Bone marrow (tissue), 2 donors: ENCODE measurements at places on chromosomes 5 and 9.

GRCh38 chr5:122508623-122509022 is 196.6 kb downstream of the SNCAIP start:
- no peak for DNase-seq

DNA sequence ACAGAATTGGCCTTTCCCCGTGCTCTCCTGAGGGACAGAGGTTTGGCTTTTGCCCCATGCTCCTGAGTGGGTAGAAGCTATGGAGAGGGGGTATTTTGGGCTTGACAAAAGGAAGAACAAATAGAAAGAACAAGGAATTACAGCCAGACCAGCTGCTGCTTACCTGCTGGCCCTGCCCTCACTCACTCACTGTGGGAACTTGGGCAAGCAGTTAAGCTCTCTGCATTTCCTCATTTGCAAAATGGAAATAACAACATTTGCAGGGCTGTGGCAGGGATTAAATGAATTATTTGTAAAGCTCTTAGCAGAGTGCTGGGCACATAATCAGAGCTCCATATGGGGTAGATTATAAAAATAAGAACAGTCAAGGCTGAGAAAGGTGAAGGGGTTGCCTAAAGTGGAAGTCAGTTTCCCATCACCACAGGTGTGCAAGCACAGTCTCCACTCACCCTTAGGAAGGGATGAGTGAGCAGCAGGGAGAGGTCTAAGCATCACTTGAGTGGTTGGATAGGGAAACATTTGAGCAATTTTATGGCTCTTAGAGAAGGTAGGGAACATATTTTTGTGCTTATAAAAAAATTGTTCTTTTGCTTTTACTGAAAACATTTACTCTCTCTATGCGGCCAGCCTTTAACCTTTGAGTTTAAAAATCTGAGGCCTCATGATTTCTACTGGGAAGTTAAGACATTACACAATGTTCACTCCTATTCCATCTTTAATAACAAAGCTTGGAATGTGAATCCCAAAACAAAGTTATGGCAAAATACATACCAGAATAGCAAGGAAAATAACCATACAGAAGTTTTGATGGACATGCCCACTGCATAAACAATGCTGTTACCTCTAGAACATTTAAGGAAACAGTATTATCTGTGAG is 42.8 kb upstream of the LHFPL2 start:
- no peak for DNase-seq

GRCh38 chr5:175124251-175124813 is 319.6 kb downstream of the DRD1 start:
- DNase-seq = no peak

GRCh38 chr9:27110181-27110580 is 1.2 kb downstream of the TEK start:
- DNase-seq = no peak

- no peak for DNase-seq
Observed at GRCh38 chr5:115514220-115514619, 30.4 kb downstream of the FEM1C start.

GRCh38 chr5:151632941-151633340 is 41.8 kb upstream of the FAT2 start:
- DNase-seq = no peak
